Colonic mucosa (tissue), 4 donors: ENCODE measurements at places on chromosomes 12 and 14. TPM values are rescaled to one million over a fixed set of nuclear protein-coding genes. Genes with fewer than 3 reads are reported as not detected.

DNA sequence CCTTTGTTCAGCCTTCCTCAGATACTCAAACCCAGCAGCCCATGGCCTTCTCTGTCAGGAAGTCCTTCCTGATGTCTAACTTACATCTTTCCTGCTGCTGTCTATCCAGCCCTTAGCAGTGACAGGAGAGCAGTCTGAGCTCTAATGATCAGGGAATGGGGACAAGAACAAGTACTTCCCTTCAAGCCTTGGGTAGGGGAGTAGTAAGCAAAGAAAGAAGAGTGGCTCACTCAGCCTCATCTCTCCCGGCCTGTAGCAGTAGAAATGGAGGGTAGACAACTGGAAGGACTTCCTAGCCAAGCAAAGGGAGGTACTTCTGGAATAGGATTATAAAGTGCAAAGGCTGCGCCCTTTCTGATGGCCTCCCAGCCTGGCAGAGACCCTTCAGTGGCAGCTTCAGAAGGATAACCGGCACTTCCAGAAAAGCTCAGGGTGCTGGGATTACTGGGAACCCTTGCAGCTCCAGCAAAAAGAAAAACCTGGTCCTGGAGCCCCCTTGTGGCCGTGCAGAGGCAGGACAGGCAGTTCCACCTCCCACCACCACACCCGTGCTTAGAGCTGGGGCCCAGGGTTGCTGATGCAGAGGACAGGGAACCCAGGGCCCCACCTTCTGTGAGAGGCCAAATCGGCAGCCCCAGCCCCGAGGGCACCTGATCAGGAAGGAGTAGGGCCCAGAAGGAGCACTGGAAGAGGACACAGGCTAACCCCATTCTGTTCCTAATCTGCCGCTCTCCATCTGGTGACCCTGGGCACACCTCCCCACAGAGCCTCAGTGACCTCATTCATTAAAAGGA is 12.4 kb upstream of the SMUG1 start:
- H3K27me3 ChIP-seq, result peaks cover 69% of the 10 kb centered on the region
- H3K4me3 ChIP-seq, result no peak overlapping the region
- DNase-seq, result peak; percentile 53

DNA sequence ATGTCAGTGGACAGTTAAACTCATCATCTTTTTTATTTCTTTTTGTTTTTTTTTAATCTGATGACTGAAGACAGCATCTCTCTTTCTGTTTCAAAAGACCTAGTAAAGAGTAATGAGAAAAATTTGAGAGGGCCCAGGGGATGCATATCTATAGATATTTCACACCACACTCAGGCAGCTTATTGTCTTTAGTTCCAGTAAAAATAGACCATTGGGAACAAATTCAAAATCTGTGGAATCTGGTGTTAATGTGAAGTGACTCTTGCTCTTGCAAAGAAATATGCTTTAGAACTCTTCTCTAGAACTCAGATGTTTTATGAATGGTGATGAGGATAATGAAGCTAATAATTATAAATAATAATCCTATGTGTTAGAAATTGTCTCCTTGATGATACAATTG is 214.5 kb upstream of the ATP2B1 start:
- no peaks in the 10 kb centered on the region for H3K36me3 ChIP-seq
- H3K27me3 ChIP-seq, result no peaks in the 10 kb centered on the region
- H3K4me1 ChIP-seq, result no peaks in the 10 kb centered on the region
- H3K4me3 ChIP-seq, result no peak overlapping the region
- DNase-seq, result no peak

GRCh38 chr14:89037065-89037464 is 212.6 kb downstream of the TTC8 start:
- no peak for DNase-seq
- H3K4me1 ChIP-seq, result no peaks in the 10 kb centered on the region
- H3K27me3 ChIP-seq, result no peaks in the 10 kb centered on the region
- no peak overlapping the region for H3K27ac ChIP-seq
- H3K36me3 ChIP-seq, result no peaks in the 10 kb centered on the region
- no peak overlapping the region for H3K4me3 ChIP-seq

GRCh38 chr12:120720234-120720986 is 5.2 kb upstream of the ACADS start:
- H3K4me3 ChIP-seq, result no peak overlapping the region
- peaks cover 12% of the 10 kb centered on the region for H3K4me1 ChIP-seq
- H3K27me3 ChIP-seq, result no peaks in the 10 kb centered on the region
- H3K36me3 ChIP-seq, result no peaks in the 10 kb centered on the region
- H3K27ac ChIP-seq, result peak overlapping the region; percentile 46

- no peaks in the 10 kb centered on the region for H3K27me3 ChIP-seq
- no peaks in the 10 kb centered on the region for H3K36me3 ChIP-seq
- no peaks in the 10 kb centered on the region for H3K4me1 ChIP-seq
- DNase-seq, result no peak
- H3K4me3 ChIP-seq, result no peak overlapping the region
- H3K27ac ChIP-seq, result no peak overlapping the region
Measured at GRCh38 chr12:110200124-110200417, 75.9 kb downstream of the IFT81 start.

The SGPP1 gene
- 10.5 TPM for total RNA-seq

DNA sequence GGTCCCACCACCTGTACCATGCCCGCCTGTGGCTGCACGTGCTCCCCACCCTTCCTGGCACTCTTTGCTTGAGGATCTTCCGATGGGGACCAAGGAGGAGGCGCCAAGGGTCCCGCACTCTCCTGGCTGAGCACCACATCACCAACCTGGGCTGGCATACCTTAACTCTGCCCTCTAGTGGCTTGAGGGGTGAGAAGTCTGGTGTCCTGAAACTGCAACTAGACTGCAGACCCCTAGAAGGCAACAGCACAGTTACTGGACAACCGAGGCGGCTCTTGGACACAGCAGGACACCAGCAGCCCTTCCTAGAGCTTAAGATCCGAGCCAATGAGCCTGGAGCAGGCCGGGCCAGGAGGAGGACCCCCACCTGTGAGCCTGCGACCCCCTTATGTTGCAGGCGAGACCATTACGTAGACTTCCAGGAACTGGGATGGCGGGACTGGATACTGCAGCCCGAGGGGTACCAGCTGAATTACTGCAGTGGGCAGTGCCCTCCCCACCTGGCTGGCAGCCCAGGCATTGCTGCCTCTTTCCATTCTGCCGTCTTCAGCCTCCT is 1.1 kb downstream of the INHBE start:
- H3K36me3 ChIP-seq, result no peaks in the 10 kb centered on the region
- DNase-seq, result peak; percentile 52
- H3K27me3 ChIP-seq, result peaks cover 5% of the 10 kb centered on the region
- H3K4me1 ChIP-seq, result peaks cover 6% of the 10 kb centered on the region
- no peak overlapping the region for H3K27ac ChIP-seq

- H3K27ac ChIP-seq, result no peak overlapping the region
- DNase-seq, result no peak
Measured at GRCh38 chr12:34207858-34208257, 185.6 kb downstream of the ALG10 start.

GRCh38 chr14:88228522-88229236 is 94.4 kb downstream of the KCNK10 start:
- no peaks in the 10 kb centered on the region for H3K27me3 ChIP-seq
- no peak overlapping the region for H3K27ac ChIP-seq
- DNase-seq, result no peak
- no peaks in the 10 kb centered on the region for H3K36me3 ChIP-seq
- no peaks in the 10 kb centered on the region for H3K4me1 ChIP-seq
- H3K4me3 ChIP-seq, result no peak overlapping the region

GRCh38 chr12:28232211-28232928 is 42.1 kb downstream of the CCDC91 start:
- H3K27me3 ChIP-seq, result no peaks in the 10 kb centered on the region
- H3K36me3 ChIP-seq, result no peaks in the 10 kb centered on the region
- H3K4me3 ChIP-seq, result no peak overlapping the region
- H3K4me1 ChIP-seq, result no peaks in the 10 kb centered on the region

GRCh38 chr14:99408286-99408970 is 72.2 kb downstream of the SETD3 start:
- no peak for DNase-seq
- H3K27me3 ChIP-seq, result no peaks in the 10 kb centered on the region
- no peak overlapping the region for H3K27ac ChIP-seq
- no peaks in the 10 kb centered on the region for H3K36me3 ChIP-seq
- no peaks in the 10 kb centered on the region for H3K4me1 ChIP-seq

GRCh38 chr14:81464253-81465002 is 64.3 kb upstream of the STON2 start:
- DNase-seq, result peak; percentile 75
- no peaks in the 10 kb centered on the region for H3K4me1 ChIP-seq
- peak overlapping the region; percentile 8 for H3K27ac ChIP-seq
- H3K27me3 ChIP-seq, result no peaks in the 10 kb centered on the region
- no peaks in the 10 kb centered on the region for H3K36me3 ChIP-seq

DNA sequence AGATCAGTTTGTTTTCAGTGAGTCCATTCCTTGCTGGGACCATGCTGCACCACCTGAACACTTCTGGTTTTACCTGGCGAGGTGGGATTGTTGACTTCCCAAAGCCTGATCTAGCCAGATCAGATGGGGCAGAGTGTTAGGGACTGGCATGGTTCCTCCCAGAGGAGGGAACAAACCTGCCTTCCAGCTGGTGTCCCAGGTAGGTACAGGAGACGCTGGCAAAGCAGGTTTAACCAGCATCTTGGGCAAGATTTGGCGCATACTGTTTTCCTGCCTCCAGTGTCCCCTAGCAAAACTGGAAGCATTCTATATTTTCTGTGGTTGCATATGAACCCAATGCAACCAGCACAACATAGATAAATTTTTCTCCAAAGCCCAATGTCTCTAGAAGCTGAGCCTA is 14.6 kb upstream of the FOS start:
- no peak overlapping the region for H3K27ac ChIP-seq
- H3K27me3 ChIP-seq, result no peaks in the 10 kb centered on the region
- H3K4me1 ChIP-seq, result no peaks in the 10 kb centered on the region
- no peaks in the 10 kb centered on the region for H3K36me3 ChIP-seq

GRCh38 chr12:121432740-121433480 is 33.0 kb downstream of the RNF34 start:
- peaks cover 4% of the 10 kb centered on the region for H3K36me3 ChIP-seq
- H3K27me3 ChIP-seq, result no peaks in the 10 kb centered on the region
- no peak for DNase-seq
- H3K4me1 ChIP-seq, result no peaks in the 10 kb centered on the region

GRCh38 chr14:49621114-49621881 is 699 bp downstream of the MGAT2 start:
- H3K27ac ChIP-seq, result peak overlapping the region; percentile 96
- peak overlapping the region; percentile 68 for H3K4me3 ChIP-seq
- H3K4me1 ChIP-seq, result peaks cover 9% of the 10 kb centered on the region
- H3K27me3 ChIP-seq, result no peaks in the 10 kb centered on the region

DNA sequence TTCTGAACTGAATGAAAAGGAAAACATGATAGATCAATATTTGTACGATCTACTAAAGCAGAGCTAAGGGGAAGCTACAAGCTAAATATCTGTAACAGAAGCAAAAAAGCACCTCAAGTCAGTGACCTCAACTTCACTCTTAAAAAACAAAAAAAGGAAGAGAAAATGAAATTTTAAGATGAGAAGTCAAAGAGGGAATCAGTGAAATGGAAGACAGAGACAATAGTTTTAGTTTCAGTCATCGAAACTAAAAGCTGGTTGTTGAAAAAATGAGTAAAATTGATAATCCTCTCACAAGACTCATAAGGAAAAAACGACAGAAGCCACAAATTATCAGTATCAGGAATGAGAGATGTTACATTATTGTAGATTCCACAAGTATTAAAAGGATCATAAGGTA is 11.9 kb upstream of the SLC2A13 start:
- no peaks in the 10 kb centered on the region for H3K27me3 ChIP-seq
- H3K27ac ChIP-seq, result no peak overlapping the region
- DNase-seq, result no peak
- no peaks in the 10 kb centered on the region for H3K36me3 ChIP-seq
- no peaks in the 10 kb centered on the region for H3K4me1 ChIP-seq

GRCh38 chr12:7017870-7018349 is 366 bp downstream of the LPCAT3 start:
- H3K4me3 ChIP-seq, result peak overlapping the region; percentile 91
- H3K36me3 ChIP-seq, result no peaks in the 10 kb centered on the region
- H3K4me1 ChIP-seq, result peaks cover 23% of the 10 kb centered on the region
- DNase-seq, result peak; percentile 54
- H3K27ac ChIP-seq, result peak overlapping the region; percentile 94

DNA sequence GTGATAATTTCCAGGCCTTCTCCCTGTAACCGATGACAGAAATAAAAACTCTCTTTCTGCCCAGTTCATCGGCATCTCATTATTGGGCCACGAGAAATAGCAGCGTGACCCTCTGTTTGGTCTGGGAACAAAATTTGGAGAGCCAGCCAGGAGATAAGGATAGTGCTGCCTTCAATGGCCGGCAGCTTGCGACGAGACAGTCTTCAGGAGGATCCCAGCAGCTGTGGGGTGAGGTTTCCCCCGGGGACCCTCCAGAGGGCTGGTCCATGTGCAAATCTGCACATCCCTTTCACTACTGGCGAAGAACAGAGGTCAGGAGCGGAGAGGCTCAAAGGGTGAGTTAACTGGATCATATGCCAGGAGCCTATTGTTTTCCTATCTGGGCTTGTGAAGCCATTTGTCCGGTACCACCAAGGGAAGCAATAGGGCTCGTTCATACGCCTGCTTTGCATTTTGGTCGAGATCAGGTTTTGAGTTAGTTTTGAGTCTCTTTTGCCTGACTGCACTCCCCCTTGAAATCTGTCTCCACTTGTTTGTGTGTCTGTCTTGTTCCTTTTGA is 4.8 kb downstream of the SLC39A2 start:
- no peaks in the 10 kb centered on the region for H3K4me1 ChIP-seq
- no peak for DNase-seq
- H3K27me3 ChIP-seq, result no peaks in the 10 kb centered on the region

The PLCZ1 gene
- not detected for total RNA-seq

- H3K4me3 ChIP-seq, result no peak overlapping the region
- DNase-seq, result peak; percentile 16
- no peaks in the 10 kb centered on the region for H3K27me3 ChIP-seq
- no peak overlapping the region for H3K27ac ChIP-seq
Measured at GRCh38 chr12:1933342-1934051, 15.0 kb upstream of the CACNA2D4 start.

DNA sequence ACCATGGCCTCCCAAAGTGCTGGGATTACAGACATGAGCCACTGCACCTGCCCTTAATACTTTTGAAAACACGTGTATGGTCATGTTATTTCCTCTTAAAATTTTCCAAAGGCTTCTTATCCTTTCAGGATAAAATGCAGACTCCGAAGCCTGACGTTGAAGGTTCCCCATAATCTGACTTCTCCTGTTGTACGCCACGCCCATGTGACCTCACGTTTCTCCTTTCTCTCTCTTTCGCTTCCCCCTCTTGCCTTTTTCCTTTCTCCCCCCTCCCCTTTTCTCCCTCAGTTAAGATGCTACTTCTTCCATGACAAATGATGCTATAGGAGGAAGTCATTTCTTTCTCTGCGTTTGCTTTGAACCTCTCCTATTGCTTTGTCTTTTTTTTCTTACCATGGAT is 266.0 kb downstream of the FBXL14 start:
- no peak overlapping the region for H3K27ac ChIP-seq
- H3K4me3 ChIP-seq, result no peak overlapping the region
- DNase-seq, result peak; percentile 32
- H3K4me1 ChIP-seq, result no peaks in the 10 kb centered on the region
- no peaks in the 10 kb centered on the region for H3K27me3 ChIP-seq
